ENCODE measurements at places on chromosomes 3 and 15.

DNA sequence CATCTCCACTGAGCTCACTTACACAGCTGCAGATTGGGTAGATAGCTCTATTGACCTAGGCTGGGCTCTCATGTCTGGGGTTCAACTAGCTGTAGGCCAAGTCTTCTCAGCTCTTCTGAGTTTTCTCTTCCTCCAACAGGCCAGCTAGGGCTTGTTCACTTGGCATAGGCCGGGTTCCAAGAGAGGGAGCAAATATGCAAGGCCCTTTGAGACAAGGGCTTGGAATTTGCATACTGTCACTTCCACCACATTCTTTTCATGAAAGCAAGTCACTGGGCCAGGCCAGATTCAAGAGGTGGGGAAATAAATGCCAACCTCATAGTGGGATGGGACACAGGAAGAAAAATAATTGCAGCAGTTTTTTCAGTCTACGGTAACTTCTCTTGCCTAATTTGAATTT lies 25.2 kb downstream of the PIGB start:
- peak; percentile 9 for DNase-seq

DNA sequence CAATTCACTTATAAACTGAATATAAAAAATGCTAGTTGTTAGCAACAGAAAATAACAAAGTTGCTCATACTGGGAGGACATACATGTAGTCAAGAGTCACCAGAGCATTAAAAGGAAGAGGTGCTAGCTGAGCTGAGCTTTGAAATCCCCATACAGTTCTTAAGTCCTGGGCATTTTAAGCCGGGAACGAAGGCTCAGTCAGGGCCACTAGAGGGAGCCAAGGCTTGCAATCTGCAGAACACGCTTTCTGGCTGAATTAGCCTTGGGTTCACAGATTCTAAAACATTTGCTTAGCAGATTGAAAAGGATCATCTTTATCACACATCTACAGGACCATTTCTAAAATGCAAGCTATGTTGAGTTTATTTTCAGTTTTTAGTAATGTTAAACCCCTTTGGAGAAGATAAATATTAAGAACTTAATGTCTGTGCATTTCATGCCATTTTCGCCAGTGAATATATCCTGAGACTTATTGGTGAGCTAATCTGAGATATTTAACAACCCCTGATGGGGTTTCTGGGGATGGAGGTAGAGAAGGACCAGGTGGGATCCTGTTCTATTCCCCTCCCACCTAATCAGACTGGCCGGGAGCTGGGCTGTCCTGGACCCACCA lies 26.3 kb upstream of the MNS1 start:
- DNase-seq, result peak; percentile 69

DNA sequence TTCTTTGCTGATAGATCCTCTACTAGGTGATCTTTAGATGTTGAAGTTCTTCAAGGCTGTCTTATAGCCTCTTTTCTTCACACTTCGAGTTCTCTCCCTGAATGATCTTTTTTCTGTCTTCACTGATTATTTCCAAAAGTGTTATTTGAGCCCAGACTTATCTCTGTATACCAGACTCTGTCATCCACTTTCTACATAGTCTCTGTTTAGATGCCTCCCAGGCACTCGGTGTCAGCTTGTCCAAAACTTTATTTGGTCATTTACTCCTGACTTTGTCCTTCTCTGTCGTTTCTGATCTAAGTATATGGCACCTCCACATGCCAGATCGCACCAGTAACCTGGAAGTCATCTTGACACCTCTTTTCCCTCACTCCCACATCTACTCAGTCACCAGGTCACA lies 27.6 kb downstream of the KLHL18 start:
- DNase-seq, result no peak

DNA sequence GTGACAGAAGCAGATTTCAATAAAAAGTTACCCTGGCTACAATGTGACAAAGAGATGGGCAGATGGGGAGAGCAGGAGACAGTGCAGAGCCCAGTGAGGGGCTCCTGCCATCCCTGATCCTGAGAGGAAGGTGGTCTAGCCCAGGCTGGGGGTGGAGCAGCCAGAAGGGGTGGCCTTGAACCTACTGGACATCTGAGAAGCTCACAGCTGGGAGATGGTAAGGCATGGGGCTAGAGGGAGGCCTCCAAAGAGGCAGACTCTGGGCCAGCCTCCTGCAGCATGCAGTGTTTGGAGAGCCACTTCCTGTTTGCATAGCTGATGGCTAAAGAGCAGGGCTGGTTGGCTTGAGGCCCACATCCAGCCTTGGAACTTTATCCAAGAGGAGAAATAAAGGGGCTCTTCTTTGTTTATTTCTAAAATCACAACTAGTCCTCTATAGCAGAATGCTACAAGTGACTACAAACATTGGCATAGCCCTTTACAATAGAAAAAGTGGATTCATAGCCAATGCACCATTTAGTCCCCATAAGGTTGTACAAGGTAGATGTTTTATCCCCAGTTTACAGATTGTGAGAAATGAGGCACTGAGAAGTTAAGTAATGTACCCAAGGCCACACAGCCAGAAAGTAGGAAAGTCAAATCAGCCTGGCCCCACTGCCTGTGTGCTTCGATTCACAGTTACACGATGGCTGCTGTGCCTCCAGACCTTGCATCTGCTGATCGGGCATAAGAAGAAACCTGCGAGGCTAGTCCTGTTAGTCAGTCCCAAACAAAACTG lies 4.6 kb downstream of the EFCC1 start:
- DNase-seq, result peak; percentile 65

- no peak for DNase-seq
Observed at GRCh38 chr3:193852901-193853300, 259.9 kb downstream of the OPA1 start.

DNA sequence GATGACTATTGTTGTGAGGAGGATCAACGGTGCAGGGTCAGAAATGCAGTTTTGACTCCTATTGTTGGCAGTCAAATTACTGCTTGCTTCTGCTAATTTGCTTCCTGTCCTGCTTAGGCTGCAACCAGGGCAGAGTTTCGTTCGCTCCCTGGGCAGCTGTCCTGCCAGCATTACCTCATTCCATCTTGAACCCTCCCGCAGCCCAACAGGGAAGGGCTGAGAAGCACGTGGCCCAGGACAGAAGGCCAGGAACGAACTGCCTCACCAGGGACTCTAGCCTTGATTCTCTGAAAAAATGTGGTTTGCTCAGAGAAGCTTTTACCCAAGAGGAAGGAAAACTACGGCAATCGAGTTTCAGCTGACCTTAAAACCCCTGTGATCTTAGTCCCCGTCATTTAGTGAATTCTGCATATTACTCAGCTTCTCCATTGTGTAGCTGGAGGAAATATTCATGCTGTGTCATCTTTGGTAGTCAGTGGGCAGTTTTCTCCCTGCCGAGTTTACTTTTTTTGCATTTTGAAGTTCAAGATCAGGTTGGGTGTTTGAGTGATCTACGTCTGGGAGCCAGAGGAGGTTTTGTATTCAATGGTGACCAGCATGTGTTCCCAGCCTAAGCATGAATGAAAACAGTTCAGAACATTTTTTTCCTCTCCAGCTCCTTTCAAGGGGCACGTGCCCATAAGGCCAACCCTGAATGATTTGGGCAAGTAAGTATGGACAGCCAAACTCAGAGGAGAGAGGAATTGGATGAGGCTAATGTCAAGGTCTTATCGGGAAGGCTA lies 23.0 kb downstream of the TLNRD1 start:
- no peak for DNase-seq

DNA sequence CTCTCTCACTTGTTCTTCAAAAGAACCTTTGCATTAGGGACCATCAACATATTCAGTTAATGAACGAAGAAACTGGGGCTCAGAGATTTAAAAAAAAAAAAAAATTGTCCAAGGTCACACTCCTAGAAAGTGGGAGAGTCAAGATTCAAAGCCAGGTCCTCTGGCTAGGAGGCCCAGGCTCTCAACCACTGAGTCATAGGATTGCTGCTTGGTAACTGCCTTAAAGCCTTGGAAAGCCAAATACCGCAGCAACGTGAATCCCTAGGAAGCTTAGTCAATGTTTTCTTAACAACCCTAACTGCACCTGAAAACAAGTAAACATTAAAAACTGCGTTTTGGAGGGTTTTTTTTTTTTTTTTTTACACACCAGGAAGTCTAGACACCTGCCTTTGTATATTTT lies 156.8 kb downstream of the WNT5A start:
- DNase-seq, result peak; percentile 74

- DNase-seq, result no peak
Observed at GRCh38 chr3:140559546-140559945, 118.3 kb upstream of the TRIM42 start.

DNA sequence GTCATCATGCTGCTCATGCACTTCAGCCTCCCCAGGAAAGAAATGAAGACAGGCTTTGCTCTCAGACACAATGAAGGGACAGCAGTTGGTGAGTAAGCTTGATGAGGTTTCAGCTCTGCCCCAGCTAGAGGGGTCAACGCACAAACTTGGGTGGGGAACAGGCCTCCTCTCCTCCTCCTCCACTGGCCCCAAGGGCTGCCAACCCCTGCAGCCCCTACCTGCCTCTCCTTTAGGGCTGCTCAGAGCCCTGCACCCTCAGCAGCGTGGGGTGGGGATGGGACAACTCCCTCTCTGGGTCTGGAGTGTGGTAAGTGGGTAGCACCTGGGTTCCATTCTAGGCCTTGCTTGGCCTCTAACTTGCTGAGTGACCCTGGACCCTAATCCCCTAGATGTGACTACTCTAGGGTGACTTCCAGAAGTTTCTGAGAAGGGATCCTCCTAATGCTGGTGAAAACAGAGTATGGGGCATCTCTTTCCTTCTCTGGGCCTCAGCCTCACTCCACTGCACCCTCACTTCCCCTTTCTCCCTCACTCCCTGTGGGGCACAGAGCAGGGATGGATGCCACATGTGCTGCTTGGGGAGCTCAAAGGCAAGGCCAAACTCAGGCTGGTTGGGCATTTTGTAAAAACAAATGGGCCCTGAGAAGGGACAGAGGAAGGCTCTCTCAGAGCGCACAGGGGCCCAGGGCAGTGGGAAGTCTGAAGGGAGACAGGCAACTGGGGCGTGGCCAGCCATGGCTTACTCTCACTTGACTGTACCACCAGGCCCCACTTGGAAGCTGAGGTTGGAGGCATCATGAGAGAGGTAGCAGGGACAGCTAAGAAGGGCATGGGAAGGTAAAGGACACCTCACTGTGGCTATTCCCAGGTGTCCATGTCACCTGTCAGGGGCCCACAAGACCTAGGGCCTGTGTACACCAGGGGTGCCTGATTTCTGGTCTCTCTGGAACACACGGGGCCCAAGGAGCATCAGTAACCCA lies 64.0 kb downstream of the SYNM start:
- no peak for DNase-seq

GRCh38 chr15:55552926-55553325 lies 35.2 kb downstream of the PYGO1 start:
- DNase-seq, result peak; percentile 50

- DNase-seq, result no peak
Observed at GRCh38 chr15:61075741-61076140, 153.4 kb downstream of the RORA start.

- DNase-seq, result no peak
Observed at GRCh38 chr15:99167640-99168039, 62.8 kb downstream of the SYNM start.

All from hepatic stellate cell (primary cell).